CD4-positive, alpha-beta T cell treated with Interleukin-6 for 4 hours (primary cell): ENCODE measurements at places on chromosomes 12 and 14.

GRCh38 chr14:97077253-97077653, 280.1 kb downstream of the VRK1 start:
- peak; percentile 5 for DNase-seq

- no peak for DNase-seq
These were observed 44.2 kb downstream of the TTC8 start for GRCh38 chr14:88868558-88869159.

- no peak for DNase-seq
These were observed 722.2 kb downstream of the TMEM121 start for GRCh38 chr14:106248321-106249192.

GRCh38 chr12:132899033-132899432, 11.6 kb upstream of the CHFR start:
- DNase-seq, result no peak

DNA sequence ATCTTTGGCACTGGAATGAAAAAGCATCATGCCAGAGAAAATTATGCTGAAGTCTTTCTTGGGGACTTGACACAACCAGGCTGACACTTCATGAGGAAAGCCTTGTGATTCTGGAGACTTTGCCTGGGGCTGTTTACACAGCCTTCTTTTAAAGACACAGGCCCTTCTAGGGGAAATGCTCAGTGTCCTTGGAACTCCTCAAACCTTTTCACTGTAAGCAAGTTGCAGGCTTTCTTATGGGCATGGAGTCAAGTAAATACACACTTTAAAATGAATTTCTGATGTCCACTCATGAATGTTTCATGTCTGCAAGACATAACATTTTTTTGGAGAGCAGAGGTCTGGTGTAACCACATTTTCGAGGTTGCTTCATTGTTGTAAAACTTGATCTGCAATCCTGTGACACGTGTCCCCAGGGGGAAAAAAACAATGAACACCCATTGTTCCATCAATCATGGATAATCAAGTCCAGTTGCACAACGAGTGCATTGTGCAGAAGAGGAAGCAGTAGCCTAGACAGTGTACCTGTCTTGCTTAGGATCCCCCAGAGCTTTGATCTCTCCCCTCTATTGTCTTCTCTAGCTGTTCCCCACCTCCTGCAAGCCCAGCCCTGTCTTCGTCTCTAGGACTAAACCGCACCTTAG, 155.1 kb upstream of the PRICKLE1 start:
- no peak for DNase-seq

DNA sequence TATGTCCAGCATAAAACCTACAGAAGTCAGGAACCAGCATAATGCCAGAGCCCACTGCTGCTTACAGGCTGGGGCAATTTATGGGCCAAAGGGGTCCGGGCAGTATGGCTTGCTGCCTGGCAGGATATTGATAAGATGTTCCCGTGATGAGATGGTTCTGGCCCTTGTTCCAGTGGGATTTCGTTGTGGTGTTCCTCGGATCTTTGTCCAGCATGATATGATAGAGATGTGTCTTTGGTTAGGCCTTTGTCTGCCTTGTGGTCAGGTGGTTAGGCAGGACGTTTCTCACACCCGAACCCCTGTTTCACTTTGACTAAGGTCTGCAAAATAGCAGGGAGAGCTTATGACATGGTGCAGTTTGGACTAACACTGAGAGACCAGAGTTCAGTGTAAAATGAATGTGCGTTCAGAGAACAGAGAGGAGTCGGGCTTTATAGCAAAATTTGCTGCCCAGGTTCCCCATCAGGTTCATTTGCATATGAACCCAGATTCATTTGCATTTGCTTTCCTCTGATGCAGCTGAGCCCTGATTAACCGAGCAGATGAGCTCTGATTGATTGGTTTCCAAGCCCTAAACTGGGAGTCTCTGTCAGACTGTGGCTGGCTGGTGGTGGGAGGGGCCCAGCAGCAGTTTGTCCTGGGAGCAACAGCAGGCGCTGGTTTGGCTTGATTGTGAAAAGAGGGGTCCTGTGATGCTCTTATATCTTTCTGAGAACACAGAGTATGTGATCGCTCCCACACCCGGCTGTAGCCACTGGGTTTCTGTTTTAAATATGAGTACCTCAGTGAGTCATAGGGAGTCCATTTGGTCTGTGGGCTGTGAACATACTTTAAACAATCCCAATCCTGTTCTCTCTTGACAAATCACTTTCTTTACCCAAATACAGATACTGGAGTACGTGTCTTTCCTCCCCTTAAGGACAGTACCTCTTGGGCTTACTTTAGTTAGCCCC, 156.3 kb upstream of the PZP start:
- DNase-seq, result peak; percentile 14

- no peak for DNase-seq
These were observed 36.9 kb downstream of the BCL2L14 start for GRCh38 chr12:12107678-12108077.

DNA sequence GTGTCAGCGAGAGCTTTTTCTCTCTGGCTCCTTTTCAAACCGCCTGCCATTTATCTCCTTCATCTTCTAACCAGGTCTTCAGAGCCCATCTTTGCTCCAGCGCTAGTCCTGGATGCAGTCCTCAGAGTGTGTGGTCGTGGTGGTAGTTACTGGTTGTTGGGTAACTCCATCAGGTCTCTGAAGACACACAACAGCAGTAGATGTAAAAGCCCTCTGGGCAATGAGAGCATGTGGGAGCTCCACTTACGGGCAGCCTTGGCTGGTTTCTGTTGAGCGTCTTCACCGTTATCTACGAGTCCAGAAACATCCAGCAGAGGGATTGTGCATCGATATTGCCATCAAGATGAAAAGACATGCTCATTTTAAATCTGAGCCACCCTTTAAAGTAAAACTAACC, 61.2 kb downstream of the FBXL14 start:
- peak; percentile 23 for DNase-seq

DNA sequence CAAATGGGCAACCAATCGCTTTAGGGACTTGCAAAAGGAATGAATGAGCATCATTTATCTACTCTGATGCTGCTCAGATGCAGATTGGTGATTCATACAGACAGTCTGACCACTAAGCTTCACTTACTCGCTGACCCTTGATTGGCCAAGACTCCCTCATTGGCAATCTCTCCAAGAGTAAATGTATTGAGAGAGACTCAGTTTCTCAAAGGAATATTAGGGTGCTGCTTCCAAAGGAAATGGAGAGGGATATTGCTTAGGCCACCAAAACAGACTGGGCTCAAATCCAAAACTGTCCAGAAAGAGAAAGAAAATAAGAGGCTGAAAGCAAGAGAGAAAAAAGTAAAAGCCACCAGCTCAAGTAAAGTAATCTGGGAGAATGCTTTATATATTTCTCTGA, 785.2 kb downstream of the GALC start:
- DNase-seq, result no peak

GRCh38 chr12:39272871-39273655, 169.9 kb downstream of the KIF21A start:
- DNase-seq, result peak; percentile 21

DNA sequence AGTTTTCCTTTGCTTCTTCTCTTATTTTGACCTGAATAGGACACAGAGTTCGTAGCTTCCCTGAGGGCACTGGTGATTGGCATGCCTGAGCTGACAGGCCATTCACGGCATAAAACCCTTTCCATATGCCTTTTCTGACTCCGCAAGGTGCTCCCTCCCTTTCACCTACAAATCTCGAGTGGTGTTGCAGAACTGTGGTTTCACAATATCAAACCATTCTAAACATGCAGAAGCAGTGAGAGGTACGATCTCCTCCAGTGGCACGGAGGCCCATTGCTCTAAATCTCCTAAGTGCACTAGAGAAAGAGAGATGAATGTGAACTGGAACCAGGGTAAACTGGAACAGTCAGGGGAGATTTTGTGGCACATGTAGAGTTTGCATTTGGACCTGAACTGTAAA, 23.9 kb downstream of the CLSTN3 start:
- no peak for DNase-seq

- no peak for DNase-seq
These were observed 6.5 kb upstream of the OR4E1 start for GRCh38 chr14:21680072-21680471.

GRCh38 chr12:24937553-24938244, 11.2 kb downstream of the BCAT1 start:
- DNase-seq, result no peak

GRCh38 chr14:29763342-29763858, 164.2 kb downstream of the PRKD1 start:
- DNase-seq, result no peak

DNA sequence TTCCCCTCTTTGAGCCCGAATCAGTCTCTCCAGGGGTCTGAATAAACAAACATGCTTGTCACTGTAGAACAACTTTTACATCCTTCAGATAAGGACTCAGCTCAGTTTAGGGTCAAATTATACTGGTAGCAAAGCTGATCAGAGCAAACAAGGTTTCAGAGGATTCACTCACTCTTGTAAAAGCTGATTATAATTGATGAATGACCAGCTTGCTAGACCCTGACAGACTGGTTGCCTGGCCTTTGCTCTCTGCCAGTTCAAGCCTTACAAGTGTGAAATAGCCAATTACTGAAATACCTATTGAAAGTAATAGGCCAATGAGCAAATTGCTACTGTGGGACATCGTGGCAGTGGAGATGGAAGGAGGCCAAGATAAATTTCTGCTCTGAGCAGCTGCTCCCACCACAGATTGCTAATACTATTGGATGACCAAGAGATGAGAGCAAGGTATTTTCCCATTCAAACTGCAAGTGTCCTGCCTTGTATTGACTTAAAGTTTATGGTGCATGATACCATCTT, 177.6 kb downstream of the PDZRN4 start:
- no peak for DNase-seq

- DNase-seq, result no peak
These were observed 23.7 kb downstream of the VTI1B start for GRCh38 chr14:67650694-67651093.

DNA sequence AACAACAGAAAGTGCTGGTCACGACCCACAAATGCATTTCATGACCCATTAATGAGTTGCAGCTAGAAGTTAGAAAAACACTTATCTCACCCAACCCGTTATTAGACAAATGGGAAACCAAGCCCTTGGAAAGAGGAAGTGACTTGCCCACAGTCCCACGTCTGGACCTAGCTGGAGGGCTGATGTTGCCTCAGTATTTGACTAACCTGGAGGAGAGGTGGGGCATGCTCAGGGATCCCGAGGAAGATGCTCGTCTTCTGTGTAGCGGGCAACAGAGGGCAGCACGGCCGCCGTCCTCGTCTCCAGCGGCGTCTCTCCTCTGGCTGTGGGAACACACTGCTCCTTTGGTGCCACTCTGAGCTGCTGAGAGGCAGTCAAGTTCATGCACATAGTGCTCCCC, 12.7 kb downstream of the CCND2 start:
- DNase-seq, result no peak

DNA sequence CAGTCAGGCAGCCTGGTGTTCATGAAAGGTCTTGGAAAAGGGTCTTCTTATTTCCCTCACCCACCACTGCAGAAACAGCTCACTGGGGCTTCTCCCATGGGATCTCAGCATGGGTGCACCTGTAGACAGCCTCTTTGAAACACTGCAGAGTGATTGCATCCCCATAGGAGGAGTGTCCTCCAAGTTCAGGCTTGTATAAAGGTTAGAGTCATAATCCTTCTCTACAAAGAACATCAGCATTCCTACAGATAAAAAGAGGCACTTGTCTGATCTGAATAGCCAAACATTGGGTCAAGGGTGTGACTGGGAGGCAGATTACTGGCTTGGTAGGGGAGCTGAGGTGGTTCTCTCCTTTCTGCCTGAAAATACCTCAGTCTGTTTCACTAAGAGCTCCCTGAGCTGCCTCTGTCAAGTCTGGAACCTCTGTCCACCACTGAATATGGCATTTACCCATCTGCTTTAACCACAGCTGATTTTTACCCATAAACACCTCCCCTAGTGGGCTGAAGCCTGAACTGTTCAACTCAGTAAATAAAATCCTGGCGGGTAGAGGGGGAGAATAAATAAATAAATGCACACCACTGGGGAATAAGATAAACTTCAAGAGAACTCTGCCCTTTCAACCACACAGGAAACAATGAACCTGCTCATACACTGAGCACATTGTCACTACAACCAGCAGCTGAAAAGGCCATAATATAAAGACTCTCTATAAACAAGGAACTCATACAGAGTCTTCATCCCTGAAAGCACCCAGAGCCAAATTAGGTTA, 120.7 kb upstream of the SCAF11 start:
- DNase-seq, result no peak

DNA sequence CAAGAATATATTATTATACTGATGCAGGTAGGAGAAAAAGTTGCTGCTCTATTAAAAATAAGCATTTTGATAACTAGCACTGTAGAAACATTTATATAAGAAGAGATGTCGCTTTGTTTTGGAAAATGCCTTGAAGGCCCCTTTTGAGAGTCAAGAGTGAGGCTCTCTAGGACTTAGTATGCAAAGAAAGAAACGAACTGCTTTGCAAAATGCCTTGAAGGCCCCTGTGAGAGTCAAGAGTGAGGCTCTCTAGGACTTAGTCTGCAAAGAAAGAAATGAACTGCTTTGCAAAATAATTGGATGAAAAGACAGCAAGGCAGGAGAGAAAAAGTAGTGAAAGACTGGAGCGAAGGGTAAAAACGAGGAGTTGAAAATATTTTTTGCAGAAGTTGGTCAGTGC, 65.9 kb downstream of the AVPR1A start:
- DNase-seq, result no peak

- no peak for DNase-seq
These were observed 45.5 kb upstream of the RERGL start for GRCh38 chr12:18135509-18135908.

DNA sequence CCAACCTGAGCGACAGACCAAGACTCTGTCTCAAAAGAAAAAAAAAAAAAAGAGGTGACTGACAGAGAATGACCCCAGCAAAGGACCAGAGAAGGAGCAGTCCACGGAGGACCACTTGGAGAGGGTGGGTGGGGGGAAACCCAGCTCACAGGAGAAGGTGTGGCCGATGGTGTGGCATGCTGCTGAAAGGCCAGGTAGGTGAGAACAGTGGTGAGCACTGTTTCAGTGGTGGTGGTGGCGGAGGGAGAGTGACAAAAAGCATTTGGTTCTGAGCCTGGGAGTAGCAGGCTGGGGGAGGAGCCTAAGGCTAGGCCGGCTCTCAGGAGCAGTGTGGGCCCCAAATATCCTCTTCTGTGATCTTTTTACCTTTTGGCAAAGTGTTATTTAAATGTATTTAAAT, 63.8 kb downstream of the IRF2BPL start:
- DNase-seq, result peak; percentile 35

DNA sequence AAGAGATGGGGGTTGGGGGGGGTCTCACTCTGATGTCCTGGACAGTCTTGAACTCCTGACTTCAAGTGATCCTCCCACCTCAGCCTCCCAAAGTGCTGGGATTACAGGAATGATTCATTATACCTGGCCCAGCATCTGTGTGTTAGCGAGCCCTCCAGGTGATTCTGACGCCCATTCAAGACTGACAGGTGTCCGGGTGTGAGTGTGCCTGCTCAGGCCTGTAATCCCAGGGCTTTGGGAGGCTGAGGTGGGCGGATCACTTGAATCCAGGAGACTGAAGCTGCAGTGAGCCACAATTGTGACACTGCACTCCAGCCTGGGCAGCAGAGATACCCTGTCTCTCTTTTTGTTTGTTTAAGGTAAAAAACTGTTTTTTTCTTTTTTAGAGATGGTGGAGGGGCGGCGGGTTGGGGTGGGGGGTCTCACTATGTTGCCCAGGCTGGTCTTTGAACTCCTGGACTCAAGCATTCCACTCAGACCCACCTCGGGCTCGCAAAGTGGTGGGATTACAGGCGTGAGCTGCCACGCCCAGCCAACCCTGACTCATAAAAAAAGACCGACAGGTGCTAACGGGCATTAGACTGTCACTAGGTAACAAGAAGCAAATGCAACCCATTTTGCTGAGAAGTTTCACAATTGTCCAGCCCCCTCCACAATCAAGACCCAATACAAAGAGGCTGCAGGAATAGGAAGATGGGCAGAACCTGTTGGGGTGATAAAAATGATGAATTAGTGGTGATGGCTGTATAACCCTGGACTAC, 4.7 kb downstream of the VSIG10 start:
- DNase-seq, result no peak
